Brain microvascular endothelial cell (primary cell): ENCODE measurements at places on chromosomes 12 and 14.
A peak's percentile ranks its signal among the peaks of the same experiment; 100 is the strongest.

DNA sequence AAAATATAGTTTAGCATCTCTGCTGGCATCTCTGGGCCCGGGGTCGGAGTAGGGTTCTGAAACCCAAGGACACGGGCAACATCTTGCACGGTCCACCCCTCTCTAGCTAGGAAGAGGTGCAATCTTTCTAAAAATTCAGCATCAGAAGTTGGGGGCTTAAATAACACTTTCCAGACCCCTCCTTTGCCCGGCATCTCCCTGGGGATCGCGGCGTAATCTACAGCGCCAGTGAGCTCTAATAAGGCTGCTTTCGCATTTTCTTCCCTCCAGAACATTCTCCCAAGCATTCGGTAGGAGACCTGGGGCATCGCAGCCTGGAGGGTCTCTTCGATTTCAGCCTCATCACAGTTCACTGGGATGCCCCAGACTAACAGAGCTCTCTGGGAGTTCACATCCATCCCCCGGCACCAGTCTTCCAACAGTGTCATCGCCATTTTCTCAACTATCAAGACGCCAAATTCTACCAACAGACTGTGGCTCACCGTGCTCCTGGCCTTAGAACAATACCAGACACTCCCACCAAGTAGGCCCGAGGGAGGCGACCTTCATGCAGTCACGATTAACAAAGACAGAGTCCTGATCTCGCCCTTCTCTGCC lies 880 bp downstream of the PNMA1 start:
- DNase-seq: no peak

DNA sequence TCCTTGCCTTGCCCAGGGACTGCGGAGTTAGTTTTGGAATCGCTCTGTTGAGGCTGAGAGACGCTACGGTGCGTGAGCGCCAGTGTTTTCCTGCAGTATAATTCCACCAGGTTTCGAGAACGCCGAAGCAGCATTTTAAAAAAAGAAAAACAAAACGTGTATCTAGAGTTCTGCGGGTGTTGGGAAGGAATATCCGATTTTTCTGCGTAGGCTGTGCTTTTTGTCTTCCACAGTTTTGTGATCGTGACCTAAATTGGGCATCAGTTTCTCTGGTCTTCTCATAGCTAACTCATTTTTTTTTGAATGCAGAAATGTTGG lies 778 bp downstream of the DNM1L start:
- DNase-seq: no peak

GRCh38 chr12:50120521-50120920 lies 8.5 kb downstream of the COX14 start:
- no peak for DNase-seq

DNA sequence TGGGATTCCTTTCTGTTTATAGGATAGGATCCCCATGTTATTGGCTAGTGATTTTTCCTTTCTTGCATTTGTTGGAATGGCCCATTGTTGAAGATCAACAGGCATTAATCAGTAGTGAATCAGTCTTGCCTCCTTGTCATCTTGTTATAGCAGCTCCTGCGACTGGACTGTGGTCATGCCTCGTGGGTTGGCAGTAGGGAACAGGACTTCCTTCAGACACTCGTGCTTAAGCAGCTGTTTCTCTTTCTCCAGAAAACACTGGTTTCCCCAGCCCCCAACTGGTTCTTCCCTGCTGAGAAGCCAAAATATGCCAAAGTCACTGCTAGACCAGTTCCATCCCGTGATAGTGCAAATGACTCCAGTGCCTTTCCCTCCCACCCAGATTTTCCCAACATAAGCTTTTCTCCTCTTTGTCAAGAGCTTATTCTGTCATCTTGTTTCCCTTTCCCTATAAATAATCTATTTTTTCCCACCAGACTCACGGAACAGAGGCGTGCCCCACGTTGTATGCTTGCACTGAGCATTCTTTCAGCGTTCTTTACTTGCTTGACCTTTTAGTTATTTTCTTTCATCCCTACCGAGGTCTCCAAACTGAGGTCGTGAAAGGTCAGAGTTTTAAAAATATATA lies 83.5 kb downstream of the SAMD4A start:
- peak; percentile 76 for DNase-seq

DNA sequence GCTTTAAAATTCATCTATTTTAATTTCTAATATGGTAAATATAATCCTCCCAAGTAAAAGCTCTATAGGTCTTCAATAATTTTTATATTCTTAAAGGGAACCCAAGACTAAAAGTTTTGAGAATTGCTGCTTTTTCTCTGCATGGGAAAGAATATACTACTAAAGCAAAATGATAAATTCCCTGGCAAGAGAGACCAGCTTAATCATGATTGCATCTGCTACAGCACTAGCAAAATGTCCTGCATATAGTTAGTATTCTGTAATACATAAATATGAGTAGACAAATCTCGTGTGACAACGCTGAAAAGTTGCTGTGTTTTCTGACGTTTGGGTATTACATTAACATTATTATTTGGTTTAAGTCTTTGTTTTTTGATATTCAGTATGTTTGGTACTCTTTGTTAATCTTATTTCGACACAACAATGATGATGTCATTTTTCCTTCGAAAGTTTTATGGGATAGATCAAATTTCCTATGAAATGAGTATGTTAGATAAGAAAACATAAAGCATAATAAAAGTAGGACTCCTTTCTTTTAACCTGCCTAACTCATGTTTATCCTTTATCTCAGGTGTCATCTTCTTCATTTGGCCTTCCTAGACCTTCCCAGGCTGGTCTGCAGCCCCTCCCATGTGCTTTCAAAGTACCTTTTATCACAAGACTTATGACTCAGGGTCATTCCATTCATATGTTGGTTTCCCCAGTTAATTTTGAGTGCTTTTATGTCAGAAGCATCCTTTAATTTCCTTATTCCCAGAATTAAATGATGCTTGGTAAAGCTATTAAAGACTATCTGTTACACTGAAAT lies 321.9 kb downstream of the RAD51B start:
- no peak for DNase-seq

DNA sequence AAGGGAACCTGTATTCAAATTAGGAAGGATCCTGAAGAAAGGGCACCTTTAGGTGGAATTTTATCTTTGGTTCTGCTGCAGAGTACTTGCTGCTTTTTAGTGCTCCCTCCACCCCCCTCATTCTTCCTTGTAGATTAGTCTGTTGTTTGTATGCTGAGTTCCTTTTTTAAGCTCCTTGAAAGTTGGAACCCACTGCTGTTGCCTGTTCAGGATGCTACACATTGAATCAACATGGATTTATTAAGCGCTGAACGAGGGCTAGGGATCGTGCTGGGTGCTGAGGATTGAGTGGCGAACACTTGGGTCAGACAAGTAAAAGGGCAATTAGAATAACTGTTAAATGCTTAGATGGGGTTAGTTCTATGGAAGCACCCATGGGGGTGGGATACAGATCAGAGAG lies 884 bp upstream of the AMN1 start:
- no peak for DNase-seq

DNA sequence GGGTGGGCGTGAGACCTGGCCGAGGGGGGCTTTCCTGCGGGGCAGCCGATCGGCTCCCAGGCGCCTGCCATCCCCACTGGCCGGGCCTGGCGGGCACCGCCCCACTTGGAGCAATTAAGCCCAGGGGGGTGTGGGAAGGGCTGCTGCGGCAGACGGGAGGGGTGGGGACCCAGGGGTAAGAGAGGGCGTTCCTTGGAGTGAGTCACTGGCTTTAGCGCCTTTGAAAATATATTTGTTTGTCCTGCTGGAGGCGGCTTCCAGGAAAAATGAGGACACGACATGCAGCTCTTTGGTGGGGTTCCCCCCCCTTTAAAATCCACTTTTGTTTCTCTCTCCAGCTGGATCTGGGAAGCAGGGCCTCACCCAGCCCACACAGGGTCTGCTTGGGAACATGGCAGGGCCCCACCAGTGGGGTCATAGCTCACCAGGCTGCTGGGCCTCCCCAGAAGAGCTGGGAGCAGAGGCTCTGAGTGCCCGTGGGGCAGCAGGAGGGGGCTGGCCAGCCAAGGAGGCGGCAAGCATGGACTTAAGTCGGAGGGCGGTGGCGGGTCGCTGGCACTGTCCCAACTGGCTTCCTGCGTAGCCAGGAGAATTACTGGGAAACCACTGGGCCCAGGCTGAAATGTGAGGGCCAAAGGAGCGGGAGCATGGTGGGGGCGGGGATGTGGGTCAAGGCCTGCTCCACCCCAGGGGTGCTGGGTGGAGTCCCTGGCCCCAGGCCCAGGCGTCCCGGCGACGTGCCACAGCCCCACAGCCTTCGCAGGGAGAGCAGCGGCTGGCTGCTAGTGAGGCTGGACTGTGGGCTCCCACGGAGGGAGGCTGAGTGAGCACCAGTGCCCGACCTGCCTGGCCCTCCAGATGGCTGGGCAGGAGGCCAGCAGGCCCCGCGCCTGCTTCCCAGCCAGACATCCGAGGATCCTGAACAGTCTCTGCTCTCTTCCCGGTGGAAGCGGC lies 128.0 kb downstream of the RFLNA start:
- peak; percentile 75 for DNase-seq

DNA sequence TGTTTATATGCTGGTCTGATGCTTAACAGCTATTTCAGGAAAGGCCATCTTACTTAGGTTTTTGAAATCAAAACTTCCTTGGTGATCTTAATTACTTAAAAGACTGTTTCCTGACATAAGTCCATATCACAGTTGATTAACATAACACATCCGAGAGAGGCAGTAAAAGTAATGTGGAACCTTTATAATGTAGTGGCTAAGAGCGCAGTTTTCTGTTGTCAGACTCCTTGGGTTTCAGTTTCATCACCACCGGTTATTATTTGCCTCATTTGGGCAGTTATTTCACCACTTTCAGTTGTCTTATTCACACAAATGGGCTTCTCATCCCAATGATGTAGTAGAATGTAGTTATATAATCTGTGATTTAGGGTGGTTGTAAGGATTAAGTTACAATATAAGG lies 30.9 kb downstream of the TBC1D15 start:
- no peak for DNase-seq

GRCh38 chr12:26017484-26018211 lies 59.2 kb downstream of the RASSF8 start:
- DNase-seq: no peak

GRCh38 chr14:58243790-58244555 lies 670 bp upstream of the PSMA3 start:
- DNase-seq: no peak

DNA sequence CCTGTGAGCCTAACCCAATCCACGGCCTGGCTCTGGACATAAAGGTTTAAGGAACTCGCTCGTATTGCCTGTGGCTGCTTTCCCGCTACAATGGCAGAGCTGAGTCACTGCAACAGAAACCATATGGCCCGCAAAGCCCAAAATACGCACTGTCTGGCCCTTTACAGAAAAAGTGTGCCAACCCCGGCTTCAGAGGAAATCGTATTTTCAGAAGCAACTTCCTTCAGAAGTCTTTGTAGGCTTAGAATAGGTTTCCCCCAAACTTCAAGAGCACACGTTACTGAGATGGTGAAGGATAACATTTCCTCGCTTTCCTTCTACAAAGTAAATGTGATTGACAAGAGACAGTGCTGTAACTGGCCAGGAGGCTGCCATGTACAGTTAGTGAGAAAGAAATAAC lies 34.8 kb upstream of the TESC start:
- no peak for DNase-seq

GRCh38 chr14:36588119-36588518 lies 5.7 kb upstream of the NKX2-8 start:
- no peak for DNase-seq

DNA sequence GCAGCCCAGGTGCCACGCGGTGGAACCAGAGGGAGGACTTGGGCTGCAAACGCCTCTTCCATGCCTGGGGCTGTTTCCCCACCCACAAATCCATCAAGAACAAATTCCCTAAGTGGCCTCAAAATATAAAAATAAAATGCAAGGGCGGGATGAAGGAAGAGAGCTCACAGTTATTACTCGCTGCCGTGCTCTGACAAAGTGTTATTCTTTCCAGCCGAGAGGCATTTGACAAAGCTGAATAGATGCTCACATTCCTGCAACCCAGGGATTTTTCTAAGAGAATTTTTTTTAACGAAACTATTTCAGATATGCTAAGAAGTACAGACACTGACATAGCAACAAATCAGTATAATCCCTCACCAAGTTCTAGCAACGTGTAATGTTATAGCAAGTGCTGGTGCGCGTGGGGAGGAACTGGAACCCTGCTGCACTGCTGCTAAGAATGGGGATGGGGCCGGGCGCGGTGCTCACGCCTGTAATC lies 70.7 kb downstream of the SCARB1 start:
- peak; percentile 46 for DNase-seq

DNA sequence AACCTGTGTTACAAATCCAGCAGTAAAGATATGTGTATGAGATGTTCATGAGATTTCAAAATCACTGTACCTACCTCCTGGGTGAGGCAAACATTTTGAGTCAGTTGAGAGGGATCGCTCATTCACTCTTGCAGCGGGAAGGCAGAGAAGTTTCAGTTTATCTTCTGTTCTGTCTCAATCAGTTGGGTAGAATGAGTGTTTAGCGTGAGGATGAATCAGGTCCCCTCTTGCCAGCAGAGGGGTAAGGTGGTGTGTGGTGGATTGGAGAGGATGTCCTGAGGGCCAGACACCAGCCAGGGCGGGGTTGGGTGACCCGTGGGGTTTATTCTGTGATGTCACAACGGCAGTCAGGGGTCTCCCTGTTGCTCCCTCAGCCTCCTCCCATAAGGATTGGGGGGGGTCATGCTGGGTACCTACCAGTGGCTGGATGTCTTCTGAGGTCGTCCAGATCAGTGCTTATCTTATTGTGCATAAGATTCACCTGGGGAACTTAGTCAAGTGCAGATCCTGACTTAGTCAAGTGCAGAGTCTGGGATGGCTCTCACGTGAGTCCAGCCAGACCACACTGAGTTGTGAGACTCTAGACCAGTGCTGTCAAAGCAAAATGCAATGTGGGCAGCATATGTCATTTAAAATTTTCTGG lies at the start of gene GSG1:
TSS of gene GSG1 (minus strand) at position 277 of the 643 bp plus-strand sequence. CDS start at position 122, 155 bp downstream.
- DNase-seq: no peak

DNA sequence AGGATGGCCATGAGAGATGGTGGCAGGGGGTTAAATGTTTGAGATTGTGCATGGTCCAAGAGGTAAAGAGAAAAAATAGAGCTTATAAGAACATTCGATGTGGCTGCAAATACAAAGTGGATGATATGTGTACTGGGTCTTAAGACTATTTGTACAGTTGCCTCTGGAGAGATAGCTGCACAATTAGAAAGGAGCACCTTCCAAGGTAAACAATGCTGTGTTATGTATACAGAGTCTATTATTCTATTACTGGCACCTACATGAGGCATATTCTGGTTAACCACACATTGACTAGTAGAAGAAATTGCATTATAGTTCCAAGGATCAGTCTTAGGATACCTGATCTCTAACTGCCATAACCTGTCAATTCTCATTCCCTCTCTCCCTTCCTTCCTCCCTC lies 238.0 kb upstream of the FOXN3 start:
- no peak for DNase-seq

- peak; percentile 7 for DNase-seq
Measured at GRCh38 chr14:74290415-74290814, 12.3 kb downstream of the ABCD4 start.

- no peak for DNase-seq
Measured at GRCh38 chr12:56687223-56688128, 608 bp downstream of the PTGES3 start.

- DNase-seq: peak; percentile 95
Measured at GRCh38 chr12:16349131-16349460, 1.7 kb downstream of the MGST1 start.

GRCh38 chr12:46963977-46964971 lies 115.1 kb upstream of the PCED1B start:
- DNase-seq: peak; percentile 47
